Glomerular endothelial cell (primary cell): ENCODE measurements at places on chromosomes 1 and 21.

GRCh38 chr21:33078907-33079582 is 9.1 kb downstream of the OLIG1 start:
- DNase-seq = no peak

DNA sequence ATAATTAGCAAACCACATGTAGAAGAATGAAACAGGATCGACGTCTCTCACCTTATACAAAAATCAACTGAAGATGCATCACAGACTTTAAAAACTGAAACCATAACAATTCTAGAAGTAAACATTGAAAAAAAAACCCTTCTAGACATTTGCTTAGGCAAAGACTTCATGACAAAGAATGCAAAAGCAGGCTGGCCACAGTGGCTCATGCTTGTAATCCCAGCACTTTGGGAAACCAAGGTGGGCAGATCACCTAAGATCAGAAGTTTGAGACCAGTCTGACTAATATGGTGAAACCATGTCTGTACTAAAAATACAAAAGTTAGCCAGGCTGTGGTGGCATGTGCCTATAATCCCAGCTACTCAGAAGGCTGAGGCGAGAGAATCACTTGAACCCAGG is 1351.7 kb downstream of the MRPL39 start:
- DNase-seq = no peak

GRCh38 chr1:10738061-10739058 is 58.1 kb downstream of the CASZ1 start:
- no peak for DNase-seq

- no peak for DNase-seq
These were observed 38.8 kb downstream of the NGF start for GRCh38 chr1:115299266-115299665.

GRCh38 chr1:115839679-115840237 is 1.2 kb downstream of the NHLH2 start:
- DNase-seq = no peak

DNA sequence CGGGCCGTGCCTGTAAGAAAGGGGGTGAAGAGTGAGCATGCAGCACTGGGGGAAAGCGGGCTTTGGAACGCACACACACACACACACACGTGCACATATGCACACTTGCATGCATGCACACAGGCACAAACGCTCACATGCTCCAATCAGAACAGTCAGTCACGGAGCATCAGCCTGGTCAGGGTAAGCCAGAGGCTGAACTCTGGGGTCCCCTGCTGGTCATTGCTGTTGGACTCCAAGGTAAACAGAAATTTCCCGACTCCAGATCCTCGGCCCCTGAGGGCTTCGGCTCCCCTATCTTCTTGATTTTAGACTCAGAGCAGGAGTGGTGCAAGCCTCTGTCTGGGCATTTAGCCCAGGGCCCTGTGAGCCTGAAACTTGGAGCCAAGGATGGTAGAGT is 54.2 kb downstream of the SYT2 start:
- DNase-seq = no peak

- DNase-seq = no peak
These were observed 154.9 kb downstream of the ST6GALNAC3 start for GRCh38 chr1:76229279-76230005.

GRCh38 chr1:64703600-64703999 is 41.3 kb upstream of the RAVER2 start:
- DNase-seq = no peak

DNA sequence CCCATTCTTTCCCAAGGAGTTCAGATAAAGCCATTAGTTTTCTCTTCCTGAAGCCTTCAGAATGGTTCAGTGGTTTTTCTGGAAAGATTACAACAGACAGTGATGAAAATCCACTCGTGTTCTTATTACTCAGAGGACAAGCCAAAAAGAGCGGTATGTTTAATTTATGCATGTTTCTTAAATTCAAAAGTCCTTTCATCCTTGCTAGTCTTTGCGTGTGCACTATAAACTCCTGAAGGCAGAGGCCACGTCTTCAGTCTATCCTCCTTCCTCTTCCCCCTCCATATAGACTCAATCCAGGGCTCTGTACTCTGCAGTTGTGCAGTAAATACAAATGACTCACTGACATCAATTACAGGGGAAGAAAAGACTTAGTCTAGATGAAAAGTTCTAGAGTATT is 409.2 kb upstream of the PLXNA2 start:
- no peak for DNase-seq

GRCh38 chr1:212186427-212187207 is 98.6 kb upstream of the PPP2R5A start:
- DNase-seq = no peak

GRCh38 chr1:74474585-74474984 is 37.8 kb downstream of the LRRC53 start:
- no peak for DNase-seq

- no peak for DNase-seq
These were observed 26.2 kb upstream of the TADA1 start for GRCh38 chr1:166902279-166902678.

DNA sequence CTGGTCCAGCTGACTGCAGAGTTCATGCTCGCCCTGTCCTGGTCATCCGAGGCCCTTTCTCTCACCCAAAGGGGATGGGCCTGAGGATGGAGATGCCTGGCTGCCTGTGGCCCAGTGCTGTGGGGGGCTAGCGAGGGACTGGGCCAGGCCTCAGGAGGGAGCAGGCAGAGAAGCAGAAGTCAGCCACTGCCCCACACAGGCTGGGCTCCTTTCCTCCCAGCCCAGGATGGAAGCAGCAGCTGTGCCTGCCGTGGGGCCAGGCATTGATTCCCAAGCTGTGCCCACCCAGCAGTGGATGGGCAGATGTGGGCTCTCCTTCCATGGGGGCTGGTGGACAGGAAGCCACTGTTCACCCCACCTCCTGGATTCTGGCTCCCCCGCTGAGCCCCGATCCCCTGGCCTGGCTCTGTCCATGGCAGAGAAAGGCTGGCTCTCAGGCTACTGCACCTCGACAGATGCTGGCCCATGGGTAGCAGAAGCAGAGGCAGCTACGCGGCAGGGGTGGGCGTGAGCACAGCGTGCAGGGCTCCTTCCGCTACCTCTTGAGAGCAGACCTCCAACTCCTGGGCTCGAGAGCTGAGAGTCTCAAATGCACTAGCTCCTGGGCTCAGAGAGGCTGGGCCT is 24.6 kb downstream of the RUNX3 start:
- DNase-seq = no peak

DNA sequence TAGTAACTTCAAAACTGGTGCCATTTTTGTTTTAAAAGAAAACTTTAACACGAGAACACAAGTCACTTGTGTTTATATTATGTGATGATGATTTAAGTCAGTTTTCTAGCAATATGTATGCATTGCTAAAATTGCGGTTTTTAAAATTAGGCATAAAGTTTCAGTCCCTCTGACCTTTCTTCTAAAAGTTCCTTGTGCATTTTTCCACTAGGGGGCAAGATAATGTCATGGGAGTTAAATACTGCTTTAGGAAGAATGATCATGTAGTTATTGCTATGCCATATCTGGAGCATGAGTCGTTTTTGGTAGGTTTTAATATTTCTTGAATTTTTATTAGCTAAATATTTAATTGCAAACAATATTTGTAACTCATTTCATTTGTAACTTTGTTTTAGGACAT is 10.7 kb downstream of the CDC7 start:
- DNase-seq = no peak

GRCh38 chr1:205926213-205926612 is 17.0 kb downstream of the SLC26A9 start:
- DNase-seq = no peak

- DNase-seq = no peak
These were observed 72.6 kb downstream of the LGR6 start for GRCh38 chr1:202266061-202266765.

GRCh38 chr1:153563991-153564390 is 1.7 kb downstream of the S100A2 start:
- DNase-seq = no peak

DNA sequence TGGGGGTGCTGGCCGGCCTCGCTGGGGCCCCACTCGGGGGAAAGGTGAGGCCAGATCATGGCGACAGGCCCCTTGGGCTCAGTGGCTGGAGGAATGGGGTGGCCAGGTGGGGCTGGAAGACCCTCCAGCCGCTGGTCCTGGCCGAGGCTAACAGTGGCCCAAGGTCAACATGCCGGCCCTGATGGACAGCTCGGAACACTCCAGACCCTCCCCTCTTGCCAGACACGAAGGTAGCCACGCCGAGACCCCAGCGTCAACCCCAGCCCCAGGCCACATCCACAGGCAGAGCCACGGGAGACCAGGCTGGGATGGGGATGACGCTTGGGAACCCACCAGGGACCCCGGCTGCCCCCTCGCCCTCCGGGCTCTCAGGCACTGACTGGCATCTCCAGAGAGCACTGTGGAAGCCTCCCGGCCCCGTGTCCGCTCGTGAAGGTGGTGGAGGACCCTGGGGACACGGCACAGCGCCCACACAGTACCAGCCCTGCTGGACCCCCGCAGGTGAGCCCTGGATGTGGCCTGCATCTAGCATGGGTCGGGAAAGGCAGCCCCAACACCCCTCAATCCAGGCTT is 905 bp upstream of the C1QTNF12 start:
- DNase-seq = no peak

DNA sequence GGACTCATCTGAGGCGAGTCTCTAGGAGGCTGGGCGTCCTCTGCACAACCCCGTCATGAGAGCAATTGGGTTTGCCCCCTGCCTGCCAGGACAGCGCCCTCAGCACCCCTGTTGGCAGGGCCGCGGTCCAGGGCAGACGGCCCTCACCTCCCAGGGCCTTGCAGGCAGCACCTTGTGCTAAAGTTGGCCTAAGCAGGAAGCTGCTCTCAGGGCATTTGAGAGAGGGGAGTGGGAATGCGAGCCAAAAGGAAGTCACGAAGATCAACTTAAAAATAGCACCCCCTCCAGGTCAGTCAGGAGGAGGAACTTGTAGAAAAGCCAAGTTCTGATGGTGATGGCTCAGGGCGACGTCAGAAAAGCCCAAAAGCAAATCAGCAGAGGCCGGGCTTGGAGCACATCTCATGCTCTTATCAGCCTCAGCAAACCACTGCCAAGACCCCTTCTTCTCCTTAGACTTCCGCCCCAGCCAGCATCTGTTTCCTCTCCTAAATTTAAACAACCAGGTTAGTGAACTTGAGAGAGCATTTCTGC is 12.6 kb upstream of the ADORA3 start:
- peak; percentile 75 for DNase-seq

GRCh38 chr21:31222142-31222541 is 121.9 kb downstream of the TIAM1 start:
- DNase-seq = no peak

DNA sequence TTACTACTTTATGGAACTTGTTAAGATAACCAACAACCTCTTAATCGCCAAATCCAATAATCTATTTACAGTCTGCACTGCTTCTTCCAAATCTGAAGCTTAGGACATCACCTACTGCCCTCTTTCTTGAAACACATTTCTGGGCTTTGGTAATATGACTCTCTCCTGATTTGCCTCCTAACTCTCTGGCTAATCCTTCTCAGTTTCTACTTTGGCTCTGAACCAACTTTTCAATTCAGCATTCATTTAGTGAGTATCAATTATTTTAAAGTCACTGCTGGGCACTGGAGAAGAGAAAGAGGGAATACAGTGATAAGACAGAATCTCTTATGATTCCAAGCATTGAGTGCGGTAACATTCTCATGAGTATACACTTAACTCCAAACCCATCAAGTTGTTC is 275.0 kb downstream of the AKT3 start:
- no peak for DNase-seq

DNA sequence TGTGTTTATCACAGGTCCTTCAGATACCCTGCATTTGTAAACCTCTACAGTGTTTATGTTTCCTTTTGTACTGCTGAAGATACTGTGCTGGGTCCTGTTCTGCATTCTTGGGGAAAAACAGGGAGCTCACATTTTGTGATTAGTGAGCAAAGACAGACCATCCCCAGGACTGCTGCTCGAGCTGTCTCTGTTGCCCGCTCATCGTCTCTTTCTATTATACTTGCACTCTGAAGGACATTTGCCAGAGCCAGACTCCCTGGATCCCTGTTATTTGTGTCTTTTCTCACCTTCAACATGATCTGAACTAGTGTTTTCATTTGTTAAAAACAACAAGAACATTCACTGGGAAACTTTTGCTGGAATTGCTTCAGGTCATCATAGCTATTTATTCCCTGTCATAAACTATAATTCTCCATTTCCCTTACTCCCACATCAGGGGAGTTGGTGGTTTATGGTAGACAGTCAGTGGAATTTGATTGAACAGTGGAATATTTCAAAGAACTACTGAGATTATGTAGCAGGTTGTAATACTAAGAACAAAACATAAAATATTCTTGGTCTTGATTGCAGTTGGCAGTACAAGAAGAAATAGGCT is 53.0 kb downstream of the PRRX1 start:
- DNase-seq = no peak

GRCh38 chr1:145917595-145917994 is 922 bp downstream of the PEX11B start:
- DNase-seq = no peak

DNA sequence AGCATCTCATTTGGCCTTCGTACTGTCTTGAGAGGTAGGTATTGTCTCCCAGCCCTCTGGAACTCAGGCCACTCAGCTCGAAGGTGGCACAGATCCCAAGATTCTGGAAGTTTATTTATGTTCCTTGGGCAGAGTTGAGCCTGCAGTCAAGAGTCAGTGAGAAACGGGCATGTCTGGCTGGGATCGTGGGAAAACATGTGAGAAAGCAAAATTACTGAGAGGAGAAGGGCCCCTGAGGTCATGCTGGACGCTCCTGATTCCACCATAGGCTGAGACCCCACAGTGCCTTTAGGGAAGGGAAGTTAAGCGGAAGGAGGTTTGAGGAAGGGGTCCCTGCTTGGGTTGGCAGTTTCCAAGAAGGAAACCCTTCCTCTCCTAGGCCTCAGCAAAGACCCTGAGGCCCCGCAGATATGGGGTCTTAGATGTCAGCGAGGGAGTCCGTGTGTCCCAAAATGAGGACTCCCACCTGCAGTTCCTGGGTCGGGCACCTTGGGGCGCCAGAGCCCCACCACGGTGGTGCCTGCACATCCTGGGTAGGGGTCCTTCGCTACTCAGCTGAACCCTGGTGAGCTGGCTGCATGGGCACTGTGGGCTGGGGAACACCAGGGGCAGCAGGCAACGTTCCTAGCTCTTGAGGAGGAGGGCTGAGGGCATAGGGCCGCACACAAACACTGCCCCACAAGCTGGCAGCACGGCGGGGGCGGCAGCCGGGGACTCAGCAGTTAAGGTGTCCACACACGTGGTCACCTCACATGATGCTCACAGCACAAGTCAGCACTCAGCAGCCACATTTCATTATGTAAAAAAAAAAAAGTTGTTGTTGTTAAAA is 12.3 kb upstream of the SEMA4A start:
- no peak for DNase-seq
